Brain (organoid and tissue), 16 donors: ENCODE measurements at places on chromosomes 7 and 10.
A peak's percentile ranks its signal among the peaks of the same experiment; 100 is the strongest.

DNA sequence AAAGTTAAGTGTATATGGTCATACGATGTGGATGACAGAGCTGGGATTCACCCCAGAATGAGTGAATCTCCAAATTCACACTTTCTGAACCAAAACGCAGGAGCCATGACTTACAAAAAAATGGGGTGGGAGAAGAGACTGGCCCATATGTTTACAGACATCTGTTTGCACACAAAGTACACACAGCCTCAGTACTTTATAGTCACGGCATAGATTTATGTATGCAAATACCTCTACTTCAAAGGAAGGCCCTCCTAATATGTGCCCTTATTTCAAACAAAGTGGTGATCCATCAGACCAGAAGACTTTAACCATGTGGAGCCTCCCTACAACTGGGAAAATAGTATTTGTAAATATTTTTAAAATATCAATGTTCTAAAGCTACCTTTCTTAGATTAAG is 22.2 kb upstream of the JMJD1C start:
- no peak for DNase-seq

GRCh38 chr7:26667514-26668133 is 196.8 kb downstream of the SKAP2 start:
- peak; percentile 99 for DNase-seq

GRCh38 chr7:118033273-118033672 is 150.7 kb upstream of the LSM8 start:
- no peak for DNase-seq

DNA sequence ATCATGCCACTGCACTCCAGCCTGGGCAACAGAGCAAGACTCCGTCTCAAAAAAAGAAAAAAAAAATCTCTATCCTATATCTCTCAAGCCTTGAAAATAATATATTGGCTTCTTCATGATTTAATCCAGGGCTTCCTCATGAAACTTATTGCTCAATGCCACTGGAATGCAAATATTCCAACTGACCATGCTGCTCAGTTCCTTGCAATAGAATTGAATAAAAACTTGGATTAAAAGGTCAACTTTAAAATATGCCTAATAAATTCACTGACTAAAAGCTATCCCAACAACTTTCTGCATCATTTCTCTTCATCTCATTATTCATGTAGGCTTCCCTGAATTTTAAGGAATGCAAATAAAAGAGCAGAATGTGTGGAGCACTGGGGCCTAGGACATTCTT is 42.1 kb upstream of the NOBOX start:
- DNase-seq: no peak

GRCh38 chr10:29345910-29346209 is 57.0 kb downstream of the LYZL1 start:
- no peak for DNase-seq

DNA sequence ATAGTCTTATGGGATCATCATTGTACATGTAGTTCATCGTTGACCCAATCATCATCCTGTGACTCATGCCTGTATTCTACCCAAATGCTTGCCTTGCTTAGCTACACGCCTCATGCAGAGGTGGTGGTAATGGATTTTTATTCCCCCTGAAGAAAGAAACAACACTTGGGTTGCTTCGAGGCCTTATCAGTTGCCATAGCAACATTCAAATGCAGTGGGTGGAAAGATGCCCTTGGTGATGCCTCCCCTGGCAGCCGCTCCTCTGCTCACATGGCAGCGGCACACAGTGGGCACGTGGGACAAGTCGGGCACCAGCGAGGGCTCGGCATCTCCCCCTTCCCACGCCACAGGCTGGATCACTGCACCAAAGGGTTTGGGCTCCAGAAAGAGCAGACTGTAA is 54.0 kb upstream of the NMT2 start:
- peak; percentile 77 for DNase-seq

GRCh38 chr10:24571870-24572450 is 151.7 kb downstream of the ARHGAP21 start:
- no peak for DNase-seq

DNA sequence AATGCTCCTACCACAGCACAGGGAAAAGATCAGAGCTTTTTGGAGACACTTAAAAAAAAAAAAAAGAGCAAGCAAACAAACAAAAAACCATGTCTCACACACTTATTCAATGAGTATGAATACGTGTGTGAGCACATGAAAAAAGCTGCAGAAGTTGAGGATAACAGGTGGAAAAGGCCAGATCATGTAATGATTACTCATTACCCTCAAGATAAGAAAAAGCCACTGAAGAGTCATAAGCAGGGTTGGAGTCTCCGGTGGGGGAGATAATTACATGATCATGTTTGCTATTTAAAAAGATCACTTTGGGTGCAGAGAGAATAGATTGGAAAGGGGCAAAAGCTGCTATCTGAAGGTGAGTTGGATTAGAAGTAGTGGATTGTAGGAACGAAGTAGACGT is 77.0 kb downstream of the POU6F2 start:
- DNase-seq: no peak

DNA sequence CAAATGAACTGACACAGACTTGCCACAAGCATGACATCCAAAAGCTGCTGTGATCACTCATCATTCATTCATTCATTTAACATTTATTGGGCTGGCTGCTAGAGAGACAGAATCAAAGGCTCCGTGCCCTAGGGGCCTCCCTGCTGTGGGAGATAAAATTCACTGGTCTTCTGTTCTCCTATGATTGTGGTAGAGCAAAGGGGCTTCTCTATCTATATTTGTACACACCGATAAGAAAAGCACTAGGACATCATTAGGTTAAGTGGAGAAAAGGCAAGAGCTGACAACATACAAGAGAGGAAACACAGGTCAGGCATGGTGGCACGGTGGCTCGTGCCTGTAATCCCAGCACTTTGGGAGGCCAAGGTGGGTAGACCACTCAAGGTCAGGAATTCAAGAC is 847.0 kb downstream of the TYW1 start:
- no peak for DNase-seq

DNA sequence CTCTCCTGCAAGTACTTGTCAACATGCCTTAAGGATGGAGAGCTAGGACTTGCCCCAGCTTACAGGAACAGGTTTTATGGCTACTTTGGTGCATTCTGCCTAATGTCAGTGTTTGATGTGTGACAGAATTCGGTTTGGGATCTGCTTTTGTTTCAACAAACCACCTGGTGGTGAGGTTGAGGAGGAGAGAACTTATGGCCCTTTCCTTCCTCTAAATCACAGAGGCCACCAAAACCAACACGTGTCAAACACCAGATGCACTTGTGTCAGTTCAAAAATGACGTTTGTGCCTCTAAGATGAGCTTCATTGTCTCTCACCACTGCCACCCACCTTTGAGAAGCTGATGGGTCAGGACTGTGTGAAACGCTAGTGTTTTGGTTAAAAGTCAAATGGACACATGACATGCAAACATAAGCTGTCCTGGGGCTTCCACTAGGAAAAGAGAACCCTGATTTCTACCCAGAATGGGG is 83.9 kb downstream of the OSBPL3 start:
- no peak for DNase-seq
